T-cell (primary cell): ENCODE measurements at places on chromosomes 6 and 20.

DNA sequence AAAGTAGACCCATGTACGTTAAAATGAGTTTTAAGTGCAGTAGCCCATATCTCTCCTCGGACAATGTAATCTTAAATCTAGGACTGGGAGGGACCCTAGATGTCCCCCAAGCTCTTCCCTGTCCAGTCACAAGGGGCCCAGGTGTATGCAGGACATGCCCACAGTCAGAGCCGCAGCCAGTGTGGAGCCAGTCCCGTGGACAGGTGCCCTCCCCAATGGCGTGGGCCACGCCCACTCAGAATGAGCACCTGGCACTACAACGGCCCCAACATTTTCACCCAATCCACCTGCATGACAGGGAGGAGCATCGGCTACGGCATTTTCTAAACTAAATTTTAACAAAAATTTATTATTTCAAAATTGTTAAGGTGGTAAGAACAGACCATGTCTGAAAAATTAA is 53.2 kb downstream of the WDR27 start:
- no peak for DNase-seq

DNA sequence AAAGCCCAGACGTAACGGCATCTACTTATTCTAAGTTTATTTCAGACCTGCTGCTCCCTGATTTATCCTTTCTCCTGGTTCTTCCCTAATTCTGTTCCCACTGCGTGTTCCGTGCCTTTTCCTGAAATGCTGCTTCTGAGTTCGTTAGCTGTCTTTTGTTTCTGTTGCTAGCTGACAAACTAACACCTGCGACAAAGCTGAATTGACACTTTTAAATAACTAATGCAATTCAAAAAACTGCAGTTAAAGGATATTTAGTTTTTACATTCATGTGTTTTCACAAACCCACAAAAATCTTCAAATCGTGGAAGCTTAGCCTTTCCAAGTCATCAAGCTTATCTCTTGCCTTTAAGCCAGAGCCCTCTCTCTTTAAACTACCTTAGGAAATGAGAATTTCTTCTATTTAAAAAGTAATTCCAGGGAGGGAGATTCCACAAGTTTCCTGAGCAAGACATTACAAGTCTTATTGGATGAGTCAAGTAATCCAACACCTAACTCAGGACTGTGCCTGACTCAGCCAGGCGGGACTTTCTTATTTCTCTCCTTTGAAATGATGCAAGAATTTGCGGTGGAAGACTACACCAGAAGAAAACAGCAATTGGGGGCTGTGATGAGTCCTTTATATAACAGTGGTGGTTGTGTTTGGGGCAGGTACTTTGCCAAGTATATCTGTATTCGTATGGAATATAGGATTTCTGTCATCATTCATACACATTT is 6.3 kb downstream of the ADTRP start:
- no peak for DNase-seq

DNA sequence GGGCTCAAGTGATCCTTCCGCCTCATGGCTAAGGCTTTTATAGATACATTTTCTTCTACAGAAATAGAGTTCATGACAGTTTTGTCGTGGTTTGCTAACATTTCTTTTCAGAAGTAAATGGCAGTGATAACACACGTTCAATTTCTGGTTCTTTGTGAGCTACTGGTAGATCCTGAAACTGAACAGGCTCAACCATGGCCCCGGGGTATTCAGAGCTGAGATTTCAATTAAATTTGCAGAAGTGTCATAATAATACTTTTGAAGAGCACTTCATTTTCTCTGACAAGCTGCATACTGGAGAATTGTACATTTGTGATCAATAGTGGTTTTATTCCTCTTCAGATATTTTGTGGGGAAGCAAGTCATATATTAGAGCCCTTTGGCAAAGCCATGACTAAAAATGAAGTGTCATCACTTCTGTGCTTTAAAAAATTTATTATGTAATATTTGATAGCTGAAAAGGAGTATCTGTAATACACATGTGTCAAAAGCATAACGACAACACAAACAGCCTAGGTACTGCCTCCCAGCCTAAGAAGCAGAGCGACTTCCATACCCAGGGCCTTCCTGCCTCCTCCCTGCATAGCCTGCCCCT is 84.3 kb upstream of the SCP2D1 start:
- no peak for DNase-seq

DNA sequence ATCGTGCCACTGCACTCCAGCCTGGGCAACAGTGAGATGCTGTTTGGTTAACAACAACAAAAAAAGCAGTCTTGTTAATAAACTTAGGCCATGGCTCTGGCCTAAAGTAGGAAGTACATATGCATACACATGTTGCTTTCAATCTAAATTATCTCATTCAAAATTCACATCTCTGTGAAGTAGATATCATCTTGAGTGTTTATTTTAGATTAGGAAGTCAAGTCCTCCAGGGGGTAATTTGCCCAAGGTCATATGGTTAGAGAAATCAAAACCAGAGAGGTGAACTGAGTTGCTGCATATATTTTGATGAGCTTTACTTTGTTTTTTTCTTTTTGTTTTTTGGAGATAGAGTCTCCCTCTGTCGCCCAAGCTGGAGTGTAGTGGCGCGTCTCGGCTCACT is 52.8 kb downstream of the B4GALT5 start:
- no peak for DNase-seq

GRCh38 chr6:90025523-90026061 is 131.3 kb downstream of the GJA10 start:
- no peak for DNase-seq

DNA sequence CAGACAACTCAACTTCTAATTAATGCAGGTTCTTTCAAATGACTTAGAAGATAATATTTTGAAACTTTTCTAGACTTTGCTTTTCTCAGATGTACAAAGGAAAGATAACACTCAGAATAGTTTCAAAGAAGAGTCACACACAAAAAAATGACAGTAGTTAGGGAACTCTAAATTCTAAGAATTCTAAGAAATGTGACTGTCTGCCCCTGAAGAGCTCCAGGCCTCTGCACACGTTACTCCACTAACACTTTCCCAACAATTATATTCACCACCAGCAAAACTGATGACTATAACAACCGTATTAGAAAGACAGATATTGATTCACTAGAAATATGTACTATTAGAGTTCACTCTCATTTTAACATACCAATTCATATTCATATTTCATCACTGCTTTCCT is 133.3 kb upstream of the SMLR1 start:
- DNase-seq: no peak

- DNase-seq: no peak
Measured at GRCh38 chr20:51461306-51461705, 81.2 kb downstream of the NFATC2 start.

- no peak for DNase-seq
Measured at GRCh38 chr6:15256538-15257271, 10.8 kb downstream of the JARID2 start.

- no peak for DNase-seq
Measured at GRCh38 chr6:30720738-30721197, 616 bp downstream of the TUBB start.

DNA sequence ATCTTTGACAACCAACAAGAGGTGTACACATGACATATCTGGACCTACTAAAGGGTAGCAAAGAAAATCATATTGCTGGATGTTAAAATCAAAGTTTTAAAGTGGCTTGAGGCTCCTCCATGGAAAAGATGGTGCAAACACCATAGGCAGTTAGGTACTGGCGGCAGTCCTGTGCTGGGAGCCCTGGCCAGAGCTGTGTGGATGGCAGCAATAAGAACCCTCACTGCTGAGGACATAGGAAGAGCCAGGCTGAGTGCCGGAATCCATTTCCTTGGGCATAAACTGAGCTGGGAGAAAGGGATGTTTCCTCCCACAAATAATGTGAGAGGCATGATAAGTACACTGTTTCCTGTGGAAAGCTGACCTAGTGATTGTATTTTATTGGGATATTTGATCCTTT is 89.9 kb downstream of the ARID1B start:
- DNase-seq: no peak
